ENCODE measurements at places on chromosomes 2 and 18.

DNA sequence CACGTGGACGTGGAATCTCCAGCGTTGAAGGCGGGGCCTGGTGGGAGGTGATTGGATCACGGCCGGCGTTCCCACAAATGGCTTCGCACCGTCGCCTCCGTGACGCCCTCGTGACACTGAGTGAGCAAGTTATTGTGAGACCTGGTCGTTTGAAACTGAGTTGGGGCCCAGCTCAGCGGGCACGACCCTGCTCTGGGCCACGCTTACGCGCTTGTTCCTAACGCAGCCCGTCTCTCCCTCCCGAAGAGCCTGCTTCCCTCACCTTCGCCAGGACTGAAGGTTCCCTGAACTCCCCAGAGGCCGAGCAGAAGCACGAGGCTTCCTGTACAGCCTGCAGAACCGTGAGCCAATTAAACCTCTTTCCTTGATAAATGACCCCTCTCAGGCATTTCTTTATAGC is 121.8 kb downstream of the RTP5 start:
- DNase-seq = no peak

DNA sequence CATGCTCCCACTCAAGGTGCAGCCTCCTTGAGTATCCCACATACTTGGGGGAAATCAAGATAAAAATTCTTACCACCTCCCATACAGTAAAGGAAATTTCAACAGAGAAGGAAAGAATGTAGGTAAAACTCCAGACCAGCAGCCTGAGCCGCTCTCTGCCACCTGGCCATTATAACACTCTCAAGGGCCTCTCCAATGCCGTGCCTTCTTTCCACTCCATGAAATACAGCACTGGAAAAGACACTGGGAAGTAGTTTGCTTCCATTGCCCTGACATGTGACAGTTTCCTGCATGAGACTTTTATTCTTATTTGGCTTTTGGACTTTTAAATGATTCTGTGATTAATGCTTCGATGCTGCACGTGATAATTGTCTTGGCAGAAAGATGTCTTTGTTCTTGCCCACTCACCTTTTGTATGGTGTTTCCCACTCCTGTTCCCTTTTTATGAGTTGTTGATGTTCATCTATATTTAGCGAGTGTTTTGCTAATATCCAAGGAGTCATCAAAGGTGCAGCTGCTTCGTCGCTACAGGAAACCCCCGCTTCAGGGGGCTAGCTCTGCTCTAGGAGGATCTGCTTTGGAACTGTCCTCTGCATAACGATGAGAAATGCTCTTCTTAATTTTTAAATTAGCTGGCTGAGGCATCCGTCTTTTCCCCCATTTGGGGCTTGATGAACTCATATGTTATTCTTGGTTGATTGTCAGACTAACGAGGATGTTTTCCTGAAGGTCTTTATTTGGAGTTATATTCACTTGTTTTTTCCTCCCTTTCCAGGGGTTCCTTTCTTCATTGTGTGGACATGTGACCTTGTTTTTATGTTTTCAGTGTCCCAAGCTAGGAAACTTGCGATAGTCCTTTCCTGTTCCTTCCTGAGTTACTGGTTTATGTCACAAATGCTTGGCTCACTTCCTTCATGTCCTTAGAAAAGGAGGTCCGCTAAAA is 179.4 kb downstream of the TXNL1 start:
- DNase-seq = no peak

- no peak for DNase-seq
Measured at GRCh38 chr2:133200684-133201421, 367.4 kb downstream of the NCKAP5 start.

DNA sequence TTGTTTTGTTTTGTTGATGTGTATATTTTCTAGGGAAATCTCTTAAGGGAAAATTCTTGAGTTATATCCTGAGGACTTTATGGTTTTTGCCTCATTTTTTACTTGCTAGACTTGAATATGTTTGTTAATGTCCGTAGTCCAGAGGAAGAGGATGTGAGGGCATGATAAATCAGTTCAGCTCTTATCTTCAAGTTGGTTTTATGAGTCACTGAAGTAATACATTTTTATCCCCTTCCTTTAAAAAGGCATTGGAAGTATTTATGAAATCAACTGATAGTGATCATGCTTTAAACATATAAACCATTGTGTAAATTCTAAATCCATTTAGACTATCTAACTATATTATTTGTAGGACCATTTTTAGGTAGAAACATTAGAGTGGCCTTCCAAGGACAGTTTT is 43.9 kb upstream of the CYBRD1 start:
- DNase-seq = no peak

DNA sequence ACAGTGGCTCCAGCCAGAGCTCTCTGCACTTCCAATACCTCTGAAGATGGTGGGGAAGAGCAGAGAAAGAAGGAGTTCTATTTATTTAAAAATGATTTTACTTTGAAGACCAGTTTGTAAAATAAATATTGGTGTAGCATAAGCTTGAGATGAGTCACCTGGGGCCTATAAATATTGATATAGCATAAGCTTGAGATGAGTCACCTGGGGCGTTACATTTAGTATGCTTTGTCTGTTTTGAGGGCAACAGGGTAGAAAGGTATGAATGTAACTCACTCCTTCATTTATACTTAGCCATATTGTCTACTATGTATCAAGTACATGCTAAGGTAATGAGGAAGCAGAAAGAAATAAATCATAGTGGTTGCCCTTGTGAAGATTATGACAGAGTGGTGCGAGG is 7.7 kb upstream of the SULT1C4 start:
- no peak for DNase-seq

- no peak for DNase-seq
Measured at GRCh38 chr2:187369471-187369870, 78.6 kb downstream of the CALCRL start.
